ENCODE measurements at places on chromosomes 6 and 20. TPM values are rescaled to one million over a fixed set of nuclear protein-coding genes. Genes with fewer than 3 reads are reported as not detected.

DNA sequence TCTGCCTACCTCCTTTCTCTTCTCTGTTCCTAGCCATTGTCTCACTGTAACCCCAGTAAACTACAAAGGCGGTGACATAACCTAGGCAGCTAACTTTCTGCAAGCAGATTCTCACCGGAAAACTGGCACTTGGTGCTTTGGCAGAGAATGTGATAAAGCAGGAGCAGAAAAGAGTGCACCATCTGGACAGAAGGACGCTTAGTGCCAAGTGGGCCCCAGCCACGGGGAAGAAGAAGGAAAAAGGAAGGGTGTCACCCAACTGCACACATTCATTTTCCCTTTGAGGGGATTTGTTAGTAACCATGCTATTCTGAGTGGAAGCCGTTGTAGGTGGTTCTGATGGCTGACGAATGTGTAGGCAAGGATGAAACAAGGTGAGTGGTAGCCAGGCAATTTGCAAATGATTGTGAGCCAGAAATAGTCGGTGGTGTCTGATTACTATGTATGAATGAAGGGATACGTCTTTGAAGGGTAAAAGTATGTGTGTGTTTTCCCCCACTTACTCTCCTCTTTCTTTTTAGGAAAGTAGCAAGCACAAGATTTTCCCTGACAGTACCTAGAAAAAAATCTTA lies 148.3 kb upstream of the STXBP5 start:
- H3K4me1 ChIP-seq, result peaks cover 5% of the 10 kb centered on the region
- no peak for DNase-seq
- H3K4me3 ChIP-seq, result no peak overlapping the region
- no peak overlapping the region for H3K27ac ChIP-seq
- H3K36me3 ChIP-seq, result no peaks in the 10 kb centered on the region

DNA sequence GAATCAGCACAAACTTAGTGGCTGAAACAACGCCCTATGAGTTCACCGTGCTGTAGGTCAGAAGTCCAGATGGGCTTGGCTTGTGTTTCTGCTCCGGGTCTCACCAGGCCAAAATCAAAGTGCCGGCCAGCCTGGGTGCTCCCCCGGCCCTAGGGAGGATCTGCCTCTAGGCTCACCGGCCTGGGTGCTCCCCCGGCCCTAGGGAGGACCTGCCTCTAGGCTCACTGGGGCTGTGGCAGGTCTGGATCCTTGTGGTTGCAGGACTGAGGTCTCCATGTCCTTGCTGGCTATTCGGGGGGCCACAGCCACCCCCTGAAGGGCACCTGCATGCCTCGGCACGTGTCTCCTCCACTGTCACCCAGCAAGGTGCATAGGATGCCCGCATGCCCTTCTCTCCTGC lies 216.3 kb downstream of the TAF4 start:
- H3K27ac ChIP-seq, result no peak overlapping the region
- no peaks in the 10 kb centered on the region for H3K36me3 ChIP-seq
- H3K4me1 ChIP-seq, result no peaks in the 10 kb centered on the region
- no peak for DNase-seq

GRCh38 chr20:58233393-58233792 lies 4.9 kb upstream of the ANKRD60 start:
- H3K27ac ChIP-seq, result no peak overlapping the region
- H3K4me1 ChIP-seq, result peaks cover 58% of the 10 kb centered on the region
- H3K27me3 ChIP-seq, result peaks cover 33% of the 10 kb centered on the region
- no peak for DNase-seq
- H3K36me3 ChIP-seq, result peaks cover 7% of the 10 kb centered on the region

- H3K4me3 ChIP-seq, result no peak overlapping the region
- no peaks in the 10 kb centered on the region for H3K36me3 ChIP-seq
- peaks cover 9% of the 10 kb centered on the region for H3K27me3 ChIP-seq
- H3K4me1 ChIP-seq, result no peaks in the 10 kb centered on the region
Observed at GRCh38 chr6:6694368-6694780, 105.9 kb downstream of the LY86 start.

DNA sequence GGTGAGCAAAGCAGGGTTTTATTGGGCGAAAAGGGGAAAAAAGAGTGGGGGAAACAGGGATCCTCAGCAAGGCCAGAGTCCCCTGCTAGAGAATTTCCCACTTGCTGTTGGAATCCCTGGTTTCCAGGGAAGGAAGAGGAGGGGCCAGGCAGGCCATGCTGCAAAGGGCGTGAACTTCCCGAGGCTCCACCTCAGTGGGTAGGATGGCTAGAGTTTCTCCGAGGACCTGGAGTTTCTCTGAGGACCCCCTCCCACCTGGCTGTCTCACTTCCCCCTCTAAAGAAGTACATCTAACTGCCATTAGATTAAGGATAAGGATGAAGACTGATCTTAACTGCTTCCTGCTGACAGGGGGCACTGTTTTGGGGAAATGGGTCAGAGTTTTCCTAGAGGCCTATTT lies 1239.3 kb upstream of the GJE1 start:
- no peaks in the 10 kb centered on the region for H3K36me3 ChIP-seq
- no peak overlapping the region for H3K4me3 ChIP-seq
- no peak overlapping the region for H3K27ac ChIP-seq
- H3K4me1 ChIP-seq, result no peaks in the 10 kb centered on the region
- no peak for DNase-seq
- peaks cover 5% of the 10 kb centered on the region for H3K27me3 ChIP-seq

Gene TCF21
- not detected for total RNA-seq

Gene ZSCAN12
- 5.6 TPM for total RNA-seq
